ENCODE measurements at places on chromosomes 5 and 9.

GRCh38 chr5:34589832-34590231 lies 66.3 kb upstream of the RAI14 start:
- H3K27me3 ChIP-seq, result no peaks in the 10 kb centered on the region
- H3K36me3 ChIP-seq, result no peaks in the 10 kb centered on the region
- H3K4me3 ChIP-seq, result no peak overlapping the region
- DNase-seq, result no peak
- no peak overlapping the region for H3K27ac ChIP-seq

GRCh38 chr5:78563621-78564020 lies 85.0 kb downstream of the LHFPL2 start:
- no peaks in the 10 kb centered on the region for H3K4me1 ChIP-seq
- no peaks in the 10 kb centered on the region for H3K36me3 ChIP-seq
- no peak overlapping the region for H3K27ac ChIP-seq
- no peak for DNase-seq
- no peaks in the 10 kb centered on the region for H3K27me3 ChIP-seq

GRCh38 chr5:175517824-175518450 lies 39.6 kb downstream of the SFXN1 start:
- H3K4me1 ChIP-seq, result no peaks in the 10 kb centered on the region
- no peak overlapping the region for H3K27ac ChIP-seq
- no peaks in the 10 kb centered on the region for H3K27me3 ChIP-seq

DNA sequence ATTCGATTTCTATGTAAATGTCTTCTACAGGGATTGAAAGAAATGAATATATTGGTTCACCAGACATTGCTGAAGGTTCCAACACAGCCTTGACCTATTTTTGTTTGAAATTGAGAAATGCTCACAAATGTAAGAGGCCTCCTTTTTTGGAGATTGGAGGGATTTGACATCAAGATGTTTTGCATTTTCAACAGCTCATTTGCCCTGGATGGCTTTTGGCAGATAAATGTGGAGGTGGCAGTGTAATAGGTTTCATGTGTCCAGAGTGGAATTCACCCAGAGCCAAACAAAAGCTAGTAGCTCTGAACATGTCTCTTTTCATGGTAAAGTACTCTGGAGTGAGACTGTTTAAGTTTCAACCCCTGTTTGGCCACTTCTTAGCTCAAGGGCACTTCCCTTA lies 77.3 kb downstream of the PALM2AKAP2 start:
- H3K27ac ChIP-seq, result peak overlapping the region; percentile 66
- H3K27me3 ChIP-seq, result no peaks in the 10 kb centered on the region
- no peak overlapping the region for H3K4me3 ChIP-seq
- no peak for DNase-seq
- H3K36me3 ChIP-seq, result no peaks in the 10 kb centered on the region

DNA sequence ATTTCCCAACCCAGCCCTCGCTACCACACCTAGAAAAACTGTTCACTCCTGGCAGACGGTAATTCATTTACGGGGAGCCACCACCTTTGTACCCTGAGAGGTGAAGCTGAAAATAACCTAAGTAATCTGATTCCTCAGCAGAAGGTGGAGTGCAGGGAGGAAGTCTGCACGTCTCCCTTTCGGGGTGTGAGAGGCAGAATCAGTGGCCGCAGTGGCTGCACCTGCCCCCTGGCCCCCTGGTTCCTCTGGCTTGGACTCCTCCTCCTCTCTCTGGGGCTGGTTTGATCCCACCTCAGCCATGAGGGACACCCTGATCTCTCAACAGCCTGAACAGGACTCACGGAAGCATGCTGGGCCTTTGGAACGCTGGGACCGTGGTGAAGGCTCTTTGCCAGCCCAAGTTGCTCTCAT lies 10.5 kb downstream of the TMEM174 start:
- H3K4me1 ChIP-seq, result no peaks in the 10 kb centered on the region
- no peak overlapping the region for H3K27ac ChIP-seq
- no peaks in the 10 kb centered on the region for H3K36me3 ChIP-seq

All from uterus (tissue), 4 donors.